ENCODE measurements at places on chromosomes 13 and 19.

- no peak for DNase-seq
Measured at GRCh38 chr13:91523116-91523515, 124.7 kb downstream of the GPC5 start.

- no peak for DNase-seq
Measured at GRCh38 chr13:34731486-34731885, 210.6 kb upstream of the NBEA start.

- no peak for DNase-seq
Measured at GRCh38 chr13:34035178-34035577, 217.2 kb downstream of the RFC3 start.

- DNase-seq = no peak
Measured at GRCh38 chr13:42740753-42741152, 40.6 kb upstream of the FAM216B start.

DNA sequence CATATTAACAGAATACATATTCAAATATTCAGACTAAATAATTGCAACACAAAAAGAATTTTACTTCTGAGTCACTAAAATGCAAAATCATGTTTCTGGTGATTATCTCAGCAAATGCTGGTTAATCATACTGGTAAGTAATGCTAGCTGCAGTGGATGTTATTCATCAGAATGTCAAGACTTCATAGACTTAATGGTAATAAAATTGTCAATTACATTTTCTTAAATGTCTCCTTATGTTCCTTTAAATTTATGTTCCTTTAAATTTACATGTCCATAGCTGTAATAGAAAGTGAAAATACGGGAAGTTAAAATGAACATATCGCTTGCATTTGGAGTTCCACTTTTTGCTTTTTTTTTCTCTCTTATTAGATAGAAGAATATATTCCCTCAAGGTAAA lies 853.0 kb downstream of the SLITRK6 start:
- no peak for DNase-seq

Measured in neuronal stem cell (in vitro differentiated cells).